ENCODE measurements at places on chromosomes 6 and 20.

DNA sequence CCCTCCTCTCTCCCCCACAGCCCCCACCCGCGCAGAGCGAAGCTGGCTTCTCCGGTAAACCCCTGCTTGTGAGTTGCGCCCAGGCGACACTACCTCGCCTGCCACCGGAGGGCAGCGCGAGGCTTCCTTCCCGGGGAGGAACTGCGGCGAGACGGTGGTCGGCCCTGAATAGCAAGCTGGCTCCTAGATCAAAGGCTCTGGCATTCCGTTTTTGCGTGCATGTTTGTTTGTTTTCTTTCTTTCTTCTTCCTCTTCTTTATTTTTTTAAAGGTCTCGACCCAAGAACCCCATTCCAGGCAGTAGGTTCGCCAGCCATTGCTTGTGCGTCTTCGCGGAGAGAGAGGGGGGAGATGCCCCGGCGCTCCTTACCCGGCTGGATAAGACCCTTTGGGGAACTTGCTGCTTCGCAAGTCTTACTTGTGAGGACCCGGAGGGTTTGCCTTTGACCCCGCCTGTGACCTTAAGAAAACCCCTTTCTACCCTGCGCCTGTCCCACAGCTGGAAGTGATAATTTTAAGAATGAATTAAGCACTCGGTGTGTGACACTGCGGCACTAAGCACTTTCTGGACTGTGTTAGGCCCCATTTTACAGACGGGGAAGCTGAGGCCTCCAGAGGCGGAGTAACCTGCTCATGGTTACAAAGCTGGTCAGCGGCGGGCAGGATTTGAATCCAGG, 92.7 kb upstream of the SIRPA start:
- peak; percentile 79 for DNase-seq

- DNase-seq = no peak
Measured at GRCh38 chr20:52008874-52009273, 182.7 kb downstream of the ZFP64 start.

- DNase-seq = peak; percentile 12
Measured at GRCh38 chr6:145562771-145563615, 172.3 kb downstream of the EPM2A start.

DNA sequence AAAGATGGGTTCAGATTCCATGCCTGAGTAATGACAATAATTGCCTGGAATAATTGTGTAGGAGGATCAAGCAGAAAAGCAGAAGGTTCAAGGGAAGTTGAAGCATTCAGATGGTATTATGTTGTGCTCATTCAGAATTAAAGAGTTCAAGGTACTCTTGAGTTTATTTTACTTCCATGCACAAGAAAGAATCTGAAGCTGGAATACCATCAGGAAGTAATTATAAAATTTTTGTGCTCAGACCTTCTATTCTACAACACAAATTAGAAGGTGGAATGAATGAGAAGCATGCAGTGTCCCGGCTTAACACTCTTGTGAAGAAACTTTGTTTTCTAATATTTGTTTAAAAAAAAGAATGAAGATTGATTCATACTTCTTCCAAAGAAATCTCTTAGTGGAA, 139.4 kb upstream of the ENPP5 start:
- peak; percentile 35 for DNase-seq

- no peak for DNase-seq
Measured at GRCh38 chr20:37226889-37227288, 34.7 kb downstream of the GHRH start.

DNA sequence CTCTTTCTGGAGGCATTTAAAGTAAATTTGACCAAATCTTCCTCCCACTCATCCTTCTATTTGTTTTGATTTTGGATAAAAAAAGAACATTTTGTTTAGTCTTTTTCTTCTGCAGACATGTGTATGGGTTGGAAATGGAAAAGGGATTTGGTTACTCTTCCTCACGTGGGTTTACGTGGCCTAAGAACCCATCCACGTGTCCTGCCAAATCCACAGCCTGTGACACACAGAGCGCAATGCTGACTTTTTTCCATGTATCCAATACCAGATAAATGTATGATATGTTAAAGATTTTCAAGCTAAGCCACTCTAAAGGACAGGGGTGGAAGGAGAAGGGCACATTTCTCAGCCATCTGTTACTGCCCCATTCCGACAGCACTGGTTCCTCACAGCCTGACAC, 176.5 kb downstream of the COL12A1 start:
- DNase-seq = no peak

GRCh38 chr6:142444376-142444775, 142.6 kb downstream of the ADGRG6 start:
- peak; percentile 84 for DNase-seq

GRCh38 chr6:72861059-72861458, 239.2 kb downstream of the KCNQ5 start:
- DNase-seq = peak; percentile 30

- no peak for DNase-seq
Measured at GRCh38 chr6:87684895-87685654, 17.0 kb downstream of the AKIRIN2 start.

DNA sequence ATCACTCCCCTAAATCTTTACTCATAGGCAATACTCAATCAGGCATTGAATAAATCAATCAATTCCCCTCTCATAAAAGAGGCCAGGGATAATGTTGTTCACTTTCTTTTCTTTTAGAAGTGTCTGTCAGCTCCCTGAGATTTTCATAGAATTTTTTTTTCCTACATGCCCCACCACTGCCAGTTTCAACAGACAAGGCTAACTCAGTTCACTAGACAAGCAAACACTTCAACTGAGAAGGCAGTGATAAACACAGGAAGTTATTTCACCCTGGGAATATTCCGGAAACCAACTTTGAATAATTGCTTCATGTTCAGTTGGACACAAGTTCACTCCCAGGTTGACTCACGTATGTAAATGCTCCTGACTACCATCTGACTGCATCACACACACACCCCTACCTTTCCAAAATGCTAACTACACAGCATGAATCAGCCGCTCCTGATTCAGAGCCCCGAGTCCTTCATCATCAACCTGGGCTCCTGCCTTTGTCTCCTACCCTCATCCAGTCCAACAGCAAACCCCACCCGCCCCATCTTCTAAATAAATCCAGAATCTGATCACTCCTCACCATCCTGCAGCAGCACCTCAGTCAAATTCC, 143.9 kb downstream of the BCAS1 start:
- DNase-seq = peak; percentile 97

- no peak for DNase-seq
Measured at GRCh38 chr20:32980131-32980941, 23.9 kb downstream of the SUN5 start.

DNA sequence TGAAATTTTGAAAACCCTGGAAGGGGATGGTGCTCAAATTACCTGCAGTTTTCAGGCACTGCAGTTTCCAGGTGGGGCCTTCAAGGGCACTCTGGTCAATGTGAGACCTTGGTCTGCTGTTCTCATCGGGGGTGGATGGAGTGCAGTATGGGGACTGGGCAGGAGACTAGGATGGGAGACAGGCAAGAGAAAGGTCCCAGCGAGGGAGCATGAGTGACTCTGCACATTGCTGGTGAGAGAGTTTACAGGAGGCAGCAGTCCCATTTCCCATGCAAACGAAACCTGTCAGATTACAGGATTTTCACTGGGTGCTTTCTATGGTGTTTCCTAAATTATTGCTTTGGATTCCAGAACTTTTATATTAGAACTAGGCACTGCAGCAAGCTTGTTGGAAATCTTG, 73.5 kb upstream of the DTNBP1 start:
- DNase-seq = no peak

DNA sequence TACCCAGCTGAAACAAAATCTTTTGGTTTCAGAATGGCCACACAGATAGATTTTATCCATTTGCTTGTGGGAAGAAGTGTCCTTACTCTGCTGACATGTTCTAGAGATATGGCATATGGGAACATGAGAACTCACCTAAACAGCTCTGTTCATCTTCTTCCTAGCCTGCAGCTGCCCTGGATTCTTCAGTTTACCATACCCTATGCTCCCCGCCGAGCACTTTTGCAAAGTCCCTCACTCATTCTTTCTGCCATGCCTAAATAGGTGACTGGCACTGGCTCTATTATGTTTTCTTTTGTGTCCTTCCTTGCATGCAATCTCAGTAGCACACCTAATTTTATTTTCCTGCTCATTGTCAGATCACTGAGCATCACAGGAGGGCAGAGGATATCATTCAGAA, 293.7 kb upstream of the RSPO3 start:
- no peak for DNase-seq

DNA sequence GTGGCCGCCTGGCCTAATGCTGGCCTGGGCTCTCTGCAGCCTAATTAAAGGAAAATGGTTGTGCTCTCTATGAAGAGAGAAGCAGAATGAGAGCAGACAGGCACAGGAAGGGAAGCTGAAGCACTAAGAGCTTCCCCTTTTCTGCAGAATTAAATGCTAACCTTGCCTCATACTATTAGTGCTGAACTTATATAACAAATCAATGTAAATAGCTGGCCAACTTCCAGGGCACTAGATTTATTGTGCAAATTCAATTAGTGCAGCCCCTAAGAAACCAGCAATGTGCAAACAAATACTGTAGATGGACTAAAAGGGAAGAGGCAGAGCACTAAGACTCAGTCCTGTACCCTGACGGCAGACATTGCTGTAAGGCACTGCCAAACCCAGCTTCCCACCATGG, 36.1 kb upstream of the INSM1 start:
- no peak for DNase-seq
